Activated CD4-positive, alpha-beta T cell treated with anti-CD3 and anti-CD28 coated beads, Interleukin-2, amount 10 ng/mL, durations not matched to agents 7 days and 5 days (primary cell): ENCODE measurements at places on chromosomes 11 and 22.
A peak's percentile ranks its signal among the peaks of the same experiment; 100 is the strongest.

- DNase-seq: no peak
Measured at GRCh38 chr11:128250482-128250881, 336.9 kb downstream of the ETS1 start.

- DNase-seq: peak; percentile 97
Measured at GRCh38 chr22:19122143-19122751, at the start of gene DGCR2. Gene DGCR2, minus strand, starts transcription at chr22:19122412. Its CDS starts 206 bp downstream, at chr22:19122206.

DNA sequence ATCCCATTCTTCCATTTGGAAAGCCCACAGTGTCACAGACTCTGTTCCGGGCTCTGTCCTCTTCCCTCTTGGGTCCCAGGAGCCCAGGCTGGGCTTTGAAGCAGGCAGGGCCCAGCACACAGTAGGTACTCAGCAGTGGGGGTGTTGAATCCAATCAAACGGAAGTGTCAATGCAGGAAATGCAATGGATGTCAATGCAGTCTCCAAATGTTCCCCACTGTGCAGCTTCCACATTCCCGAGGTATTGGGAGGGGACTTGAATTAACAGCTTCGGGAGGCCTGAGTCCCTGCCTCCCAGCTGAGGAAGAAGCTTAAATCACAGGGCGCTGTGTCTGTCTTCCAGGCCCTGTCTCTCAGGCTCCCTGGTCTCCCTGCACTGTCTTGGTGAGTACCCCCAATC, 21.8 kb upstream of the SMIM35 start:
- DNase-seq: no peak

DNA sequence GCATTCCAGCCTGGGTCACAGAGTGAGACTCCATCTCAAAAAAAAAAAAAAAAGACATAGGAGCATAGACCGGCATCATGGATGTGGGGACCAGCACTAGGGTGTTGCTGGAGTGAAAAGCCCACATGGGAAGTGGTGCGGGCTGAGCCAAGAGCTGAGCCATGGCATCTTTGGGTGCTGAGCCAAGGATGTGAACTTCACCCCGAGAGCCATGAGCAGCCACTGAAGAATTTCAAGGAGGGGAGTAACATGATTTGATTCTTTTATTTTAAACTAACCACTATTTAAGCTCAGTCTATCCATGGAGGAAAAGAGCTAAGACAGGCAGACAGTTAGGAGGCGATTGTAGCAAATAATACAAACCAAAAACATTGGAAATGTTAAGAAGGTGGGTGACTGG, 57.4 kb downstream of the AHNAK start:
- DNase-seq: no peak

- DNase-seq: no peak
Measured at GRCh38 chr22:35134637-35135036, 68.7 kb downstream of the ISX start.

GRCh38 chr11:124895471-124895971, 2.1 kb downstream of the ROBO4 start:
- no peak for DNase-seq

DNA sequence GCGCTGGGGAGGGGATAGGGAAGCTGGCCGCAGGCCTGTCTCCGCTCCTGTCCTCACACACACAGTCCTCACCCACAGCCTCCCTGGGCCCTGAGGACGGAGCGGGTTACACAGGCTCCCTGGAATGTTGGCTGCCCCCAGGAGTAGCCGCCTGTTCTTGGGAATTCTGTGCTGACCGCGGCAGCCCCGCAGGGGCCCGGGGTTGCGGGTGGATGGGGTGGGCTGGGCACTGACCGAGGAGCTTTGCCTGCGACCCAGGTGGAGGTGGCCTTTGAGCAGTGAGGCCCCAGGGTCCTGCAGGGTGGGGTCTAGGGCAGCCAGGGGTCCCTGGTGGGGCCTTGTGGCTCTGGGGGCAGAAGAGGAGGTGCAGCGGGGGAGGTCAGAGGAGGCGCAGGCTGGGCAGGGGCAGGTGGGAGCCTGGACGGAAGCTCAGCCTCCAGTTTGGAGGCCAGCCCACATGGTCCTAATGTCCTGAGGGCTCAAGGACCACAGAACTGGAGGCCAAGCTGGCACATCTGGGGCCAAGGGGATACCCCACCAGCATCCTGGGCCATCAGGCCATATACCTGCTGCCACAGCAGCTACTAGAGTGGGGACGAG, 6.6 kb upstream of the MRGPRG start:
- peak; percentile 3 for DNase-seq

DNA sequence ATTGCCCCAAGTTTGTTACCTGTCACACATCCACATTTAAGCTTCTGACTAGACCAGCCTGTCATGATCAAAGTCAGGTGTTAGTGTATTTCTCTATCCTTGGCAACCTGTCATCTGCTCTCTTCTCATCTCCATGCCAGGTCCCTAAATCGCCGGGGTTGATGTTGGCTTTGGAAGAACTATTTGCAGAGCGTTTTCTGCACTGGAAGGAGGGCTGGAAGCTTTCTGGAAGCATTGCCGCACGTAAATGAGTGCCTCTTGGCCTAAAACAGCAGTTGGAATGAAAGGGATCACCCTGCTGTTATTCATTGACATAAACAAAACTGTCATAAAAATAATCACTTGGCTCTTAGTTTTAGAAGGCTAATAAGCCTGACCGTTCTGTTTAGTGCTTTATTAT, 1.4 kb downstream of the TTC12 start:
- no peak for DNase-seq

- no peak for DNase-seq
Measured at GRCh38 chr11:123678246-123678645, 23.8 kb upstream of the SCN3B start.
